ENCODE measurements at places on chromosomes 7 and 10. TPM values are rescaled to one million over a fixed set of nuclear protein-coding genes. Genes with fewer than 3 reads are reported as not detected.

The LBX1 gene
- polyA plus RNA-seq: not detected

The PLEKHS1 gene
- polyA plus RNA-seq: 0.21 TPM

GRCh38 chr7:36690514-36691187, 33.6 kb downstream of the AOAH start:
- no peak for DNase-seq

DNA sequence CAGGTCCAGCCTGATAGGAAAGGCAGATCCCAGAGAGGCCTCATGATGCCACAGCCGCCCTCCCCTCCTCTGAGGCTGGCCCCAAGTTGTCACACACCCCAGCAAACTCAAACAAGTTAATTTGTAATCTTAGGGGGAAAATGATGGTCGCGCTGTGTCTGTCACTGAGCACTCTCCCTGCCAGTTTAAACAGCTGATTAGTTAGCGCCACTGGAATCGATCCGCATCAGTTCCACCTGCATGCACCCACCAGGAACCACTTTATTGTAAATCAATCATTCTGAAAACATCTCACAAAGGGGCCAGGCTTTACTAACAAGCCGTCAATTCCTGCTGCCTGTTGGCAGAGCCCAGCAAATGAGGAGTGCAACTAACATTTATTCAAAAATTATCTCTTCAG, 870.9 kb downstream of the KCNMA1 start:
- no peak for DNase-seq

- peak; percentile 45 for DNase-seq
These were observed 900 bp downstream of the MKLN1 start for GRCh38 chr7:131328377-131329175.

Measured in right renal cortex interstitium (tissue), 3 donors.